ENCODE measurements at places on chromosomes 11 and 22.

GRCh38 chr22:38028344-38029130, 28.7 kb upstream of the PICK1 start:
- no peak for DNase-seq

- DNase-seq = no peak
Measured at GRCh38 chr11:75204012-75204674, 36.4 kb upstream of the TPBGL start.

DNA sequence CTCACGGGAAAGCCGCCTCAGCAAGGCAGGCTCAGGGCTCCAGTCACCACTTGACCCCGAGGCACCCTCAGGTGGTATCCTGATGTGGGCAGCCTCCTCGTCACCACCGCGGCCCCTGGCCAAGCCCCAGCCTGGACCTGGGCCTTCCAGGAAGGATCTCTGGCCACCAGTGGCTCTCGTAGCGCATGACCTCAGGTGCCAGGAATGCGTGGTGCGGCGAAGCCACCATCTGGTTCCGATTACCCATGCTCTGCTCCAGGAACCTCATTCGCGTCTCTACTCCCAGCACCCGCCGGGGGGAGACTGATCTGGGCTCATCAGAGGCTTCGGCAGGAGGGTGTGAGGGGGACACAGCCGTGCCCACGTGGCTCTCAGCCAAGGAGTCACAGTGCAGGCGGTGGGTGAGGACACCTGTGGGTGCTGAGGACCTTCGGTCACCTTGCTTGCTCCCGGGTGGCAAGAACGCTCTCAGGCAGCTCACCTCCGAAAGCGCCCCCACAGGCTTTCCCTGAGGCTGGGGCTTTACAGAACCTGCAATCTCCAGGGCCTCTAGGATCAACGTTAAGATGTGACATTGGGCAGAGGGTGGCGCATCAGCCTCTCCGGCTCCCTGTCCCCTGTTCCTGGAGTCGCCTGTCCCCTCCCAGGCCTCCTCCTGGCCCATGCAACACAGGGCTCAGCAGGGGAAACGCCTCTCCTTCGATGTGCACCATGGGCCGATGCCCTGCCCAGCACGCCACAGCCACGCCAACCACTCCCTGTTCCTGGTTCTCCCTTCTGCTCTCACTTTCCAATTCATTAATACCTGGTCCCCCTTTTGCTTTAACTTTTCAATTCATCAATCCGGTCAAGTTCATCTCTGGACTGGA, 39.0 kb downstream of the TBX1 start:
- DNase-seq = no peak

DNA sequence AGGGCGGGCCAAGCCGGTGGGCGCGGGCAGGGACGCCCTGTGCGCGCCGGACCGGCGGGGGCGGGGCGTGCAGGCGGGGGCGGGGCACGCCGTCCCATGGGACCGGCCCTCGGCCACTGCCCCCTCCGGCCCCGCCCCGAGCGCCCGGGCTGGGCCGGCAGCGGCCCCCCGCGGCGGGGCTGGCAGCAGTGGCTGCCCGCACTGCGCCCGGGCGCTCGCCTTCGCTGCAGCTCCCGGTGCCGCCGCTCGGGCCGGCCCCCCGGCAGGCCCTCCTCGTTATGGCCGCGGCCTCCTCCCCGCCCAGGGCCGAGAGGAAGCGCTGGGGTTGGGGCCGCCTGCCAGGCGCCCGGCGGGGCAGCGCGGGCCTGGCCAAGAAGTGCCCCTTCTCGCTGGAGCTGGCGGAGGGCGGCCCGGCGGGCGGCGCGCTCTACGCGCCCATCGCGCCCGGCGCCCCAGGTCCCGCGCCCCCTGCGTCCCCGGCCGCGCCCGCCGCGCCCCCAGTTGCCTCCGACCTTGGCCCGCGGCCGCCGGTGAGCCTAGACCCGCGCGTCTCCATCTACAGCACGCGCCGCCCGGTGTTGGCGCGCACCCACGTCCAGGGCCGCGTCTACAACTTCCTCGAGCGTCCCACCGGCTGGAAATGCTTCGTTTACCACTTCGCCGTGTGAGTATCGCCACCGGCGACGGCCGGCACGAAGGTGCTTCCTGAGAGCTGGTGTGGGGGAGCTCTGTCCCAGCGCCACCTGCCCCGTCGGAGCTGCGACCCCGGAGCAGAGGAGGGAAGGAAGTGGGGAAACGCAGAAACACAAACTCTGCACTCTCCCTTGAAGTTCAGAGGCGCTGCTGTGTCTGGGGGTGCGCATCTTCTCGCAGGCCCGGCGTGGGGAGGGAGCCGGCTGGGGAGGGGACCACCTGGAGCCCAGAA, at the start of gene KCNQ1:
Gene KCNQ1 (plus strand): TSS at position 188 of the 925 bp plus-strand sequence. CDS start 91 bp downstream, at position 279.
- no peak for DNase-seq

DNA sequence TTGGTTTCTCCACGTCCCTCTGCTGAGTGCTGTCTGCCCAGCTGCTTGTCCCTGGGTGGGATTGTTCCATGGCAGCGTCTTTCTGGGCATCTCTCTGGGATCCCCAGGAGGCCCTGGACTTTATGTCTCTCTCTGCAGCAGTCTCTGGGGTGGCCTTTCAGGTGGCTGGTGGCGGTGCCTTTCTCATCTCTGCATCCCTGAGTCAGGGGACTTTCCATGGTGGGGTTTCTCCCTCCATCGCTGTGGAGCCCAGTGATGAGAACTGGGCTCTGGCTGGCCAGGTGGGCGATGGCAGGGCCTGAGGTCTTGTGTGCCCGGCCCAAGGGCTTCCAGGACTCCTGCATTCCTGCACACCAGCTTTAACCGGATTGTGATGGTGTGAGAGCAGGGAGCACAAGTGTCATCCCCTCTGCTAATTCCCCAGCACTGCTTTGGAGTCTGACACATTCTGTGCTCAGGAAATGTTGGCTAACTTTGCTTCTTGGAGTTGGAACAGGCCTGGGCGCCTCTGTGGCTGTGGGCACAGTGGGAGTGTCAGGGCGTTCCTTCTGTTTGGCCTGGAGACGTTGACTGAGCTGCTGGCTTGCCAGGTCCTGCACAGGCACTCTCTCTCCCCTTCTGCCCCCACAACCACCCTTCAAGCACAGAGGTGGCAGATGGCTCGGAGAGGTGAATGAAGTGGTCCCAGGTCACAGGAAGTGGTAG, 27.9 kb downstream of the FAM83F start:
- no peak for DNase-seq

DNA sequence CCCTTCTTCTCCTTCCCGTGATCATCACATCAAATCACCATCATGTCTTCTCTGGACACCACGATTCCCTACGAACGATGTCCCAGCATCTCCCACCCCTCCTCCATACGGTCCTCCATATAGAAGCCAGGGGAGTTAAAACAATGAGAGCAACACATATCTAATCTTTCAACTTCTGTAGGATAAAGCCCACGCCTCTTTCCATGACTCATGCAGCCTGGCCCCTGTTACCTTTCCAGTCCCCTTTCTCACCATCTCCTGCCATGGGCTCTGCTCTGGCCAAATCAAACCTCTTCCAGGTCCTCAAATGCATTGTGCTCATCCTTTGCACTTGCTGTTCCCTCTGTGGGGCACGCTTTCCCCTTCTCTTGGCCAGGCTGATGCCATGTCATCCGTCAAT, 23.6 kb downstream of the RPS6KA4 start:
- DNase-seq = no peak

- DNase-seq = no peak
Measured at GRCh38 chr11:75498556-75499255, 27.0 kb downstream of the GDPD5 start.

- DNase-seq = no peak
Measured at GRCh38 chr11:74267014-74267413, 44.4 kb downstream of the P4HA3 start.
